MCF 10A (cell line): ENCODE measurements at places on chromosomes 2 and 18.

- no peak overlapping the region for H3K27ac ChIP-seq
- no peak for DNase-seq
- no peaks in the 10 kb centered on the region for H3K4me1 ChIP-seq
- no peaks in the 10 kb centered on the region for H3K27me3 ChIP-seq
- no peaks in the 10 kb centered on the region for H3K36me3 ChIP-seq
Measured at GRCh38 chr2:204720874-204721273, 175.6 kb downstream of the PARD3B start.

DNA sequence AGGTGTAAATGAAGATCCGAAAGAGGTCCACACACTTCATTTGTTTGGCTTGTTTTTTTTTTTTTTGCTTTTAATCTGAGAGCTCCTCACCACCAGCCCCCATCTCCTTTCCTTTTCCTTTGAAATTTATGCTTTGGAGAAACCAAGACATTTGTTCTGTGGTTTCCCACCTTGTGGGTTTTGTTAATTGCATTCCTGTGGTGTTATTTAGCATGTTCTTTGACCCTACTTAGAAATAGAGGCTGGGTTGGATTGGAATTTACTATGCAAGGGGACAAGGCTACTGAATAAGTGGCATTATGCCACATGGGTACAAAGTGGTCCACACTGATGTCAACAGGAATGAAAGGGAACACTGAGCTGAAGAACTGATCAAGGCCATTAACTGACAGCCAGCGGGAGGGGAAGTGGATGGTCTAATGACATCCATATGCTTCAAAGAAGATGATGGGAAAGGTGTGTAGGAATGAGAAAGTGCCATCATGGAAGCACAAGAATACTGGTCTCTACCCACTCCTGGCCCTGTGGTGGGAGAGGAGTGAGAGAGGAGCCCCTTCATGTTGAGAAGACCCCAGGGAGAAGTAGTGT, 8.9 kb downstream of the CCL20 start:
- no peak for DNase-seq
- no peak overlapping the region for H3K27ac ChIP-seq
- no peak overlapping the region for H3K4me3 ChIP-seq
- no peaks in the 10 kb centered on the region for H3K27me3 ChIP-seq
- peaks cover 4% of the 10 kb centered on the region for H3K36me3 ChIP-seq

GRCh38 chr2:46651363-46652099, 172.2 kb downstream of the TMEM247 start:
- no peak overlapping the region for H3K4me3 ChIP-seq
- peaks cover 24% of the 10 kb centered on the region for H3K4me1 ChIP-seq
- peak overlapping the region; percentile 40 for H3K27ac ChIP-seq
- H3K27me3 ChIP-seq = no peaks in the 10 kb centered on the region

GRCh38 chr18:70337139-70337972, 48.5 kb downstream of the SOCS6 start:
- H3K4me3 ChIP-seq = peak overlapping the region; percentile 1
- DNase-seq = peak; percentile 95
- peaks cover 26% of the 10 kb centered on the region for H3K4me1 ChIP-seq
- peaks cover 20% of the 10 kb centered on the region for H3K36me3 ChIP-seq

- no peak overlapping the region for H3K4me3 ChIP-seq
- H3K36me3 ChIP-seq = peaks cover 25% of the 10 kb centered on the region
- H3K27me3 ChIP-seq = no peaks in the 10 kb centered on the region
- no peaks in the 10 kb centered on the region for H3K4me1 ChIP-seq
- DNase-seq = no peak
Measured at GRCh38 chr2:109417701-109418335, 195.9 kb downstream of the SEPTIN10 start.

DNA sequence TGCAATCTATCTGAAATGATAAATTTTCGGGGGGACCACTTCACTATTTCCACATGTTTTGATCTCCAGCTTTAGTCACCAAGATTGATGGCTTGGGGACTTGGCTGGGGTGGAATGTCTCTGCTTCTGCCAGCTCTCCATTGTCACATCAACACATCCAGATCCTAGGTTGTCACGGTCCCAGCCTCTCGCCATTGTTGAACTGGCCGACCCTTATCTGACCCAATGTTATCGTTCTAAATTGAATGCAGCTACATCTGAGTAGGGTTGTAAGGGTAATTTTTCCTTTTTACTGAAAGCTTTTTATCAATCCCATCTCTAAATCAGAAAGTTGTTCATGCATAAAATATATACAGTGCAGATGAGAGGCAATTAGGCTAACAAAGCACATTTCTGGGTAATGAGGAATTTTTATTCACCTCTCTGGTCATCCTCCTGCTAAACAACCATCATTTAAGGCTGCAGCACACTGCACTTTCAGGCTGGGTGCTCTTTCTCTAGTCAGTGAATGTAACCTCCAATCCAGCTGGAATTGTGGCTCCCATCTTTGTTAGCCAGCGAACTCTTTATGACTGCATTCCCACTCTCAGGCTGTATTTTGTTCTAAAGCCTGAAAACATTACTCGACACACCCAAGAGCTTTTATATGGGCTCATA, 128.2 kb downstream of the COL4A4 start:
- peaks cover 12% of the 10 kb centered on the region for H3K27me3 ChIP-seq
- H3K4me1 ChIP-seq = no peaks in the 10 kb centered on the region
- no peaks in the 10 kb centered on the region for H3K36me3 ChIP-seq
- no peak for DNase-seq
- H3K4me3 ChIP-seq = no peak overlapping the region

DNA sequence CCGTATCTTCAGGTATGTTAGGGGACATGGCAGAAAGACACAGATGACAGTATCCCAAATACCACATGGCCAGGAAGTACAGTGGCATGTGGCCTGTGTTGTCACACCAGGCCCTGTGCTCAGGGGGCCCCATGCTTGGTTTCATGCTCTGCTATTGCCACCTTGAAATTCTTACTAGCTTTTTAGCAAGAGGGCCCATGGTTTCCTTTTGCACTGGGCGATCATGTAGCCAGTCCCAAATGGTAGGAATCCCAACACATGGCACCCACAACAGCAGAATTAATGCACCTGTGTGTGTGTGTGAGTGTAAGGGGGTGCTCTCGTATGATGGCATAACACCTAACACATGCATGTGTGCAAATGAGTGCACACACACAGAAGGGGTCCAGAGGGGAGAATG, 39.2 kb downstream of the MYO7B start:
- H3K27me3 ChIP-seq = no peaks in the 10 kb centered on the region
- H3K4me3 ChIP-seq = no peak overlapping the region
- peaks cover 19% of the 10 kb centered on the region for H3K4me1 ChIP-seq

DNA sequence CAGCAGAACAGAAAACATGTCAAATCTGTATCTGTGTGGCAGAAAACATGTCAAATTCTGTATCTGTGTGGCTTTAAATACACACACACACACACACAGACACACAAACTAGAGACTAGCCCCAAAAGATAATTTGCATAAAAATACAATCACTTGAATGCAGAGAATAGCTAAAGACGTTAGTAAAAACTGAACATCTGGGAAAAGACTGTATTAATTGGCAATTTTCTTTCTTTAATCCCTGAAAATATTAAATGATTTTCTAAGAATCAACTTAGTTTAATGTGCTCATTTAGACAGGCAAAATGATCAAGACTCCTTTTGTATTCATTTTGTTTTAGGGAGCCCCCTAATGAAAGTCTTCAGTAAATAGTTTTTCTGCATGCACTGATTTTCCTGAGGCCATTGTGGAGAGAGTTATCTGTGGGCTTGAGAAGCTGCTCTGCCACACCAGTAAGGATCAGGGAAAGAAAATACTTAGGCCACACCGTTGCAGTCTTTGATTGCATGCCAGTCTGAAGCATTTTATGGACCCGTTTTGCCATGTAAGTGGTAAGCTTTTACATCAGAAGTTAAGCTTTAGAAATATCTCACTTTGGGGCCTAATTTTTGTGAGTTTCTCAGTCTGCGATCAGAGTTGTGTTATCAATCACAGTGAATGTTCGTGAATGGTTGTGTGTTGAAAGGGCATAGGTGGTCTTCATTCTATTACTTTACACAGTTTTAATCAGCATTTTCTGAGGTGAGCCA, 2.2 kb downstream of the SPATS2L start:
- H3K4me3 ChIP-seq = peak overlapping the region; percentile 73
- H3K36me3 ChIP-seq = peaks cover 6% of the 10 kb centered on the region
- peaks cover 28% of the 10 kb centered on the region for H3K4me1 ChIP-seq
- peak; percentile 40 for DNase-seq
- H3K27ac ChIP-seq = peak overlapping the region; percentile 61
